ENCODE measurements at places on chromosomes 7 and 10. TPM values are rescaled to one million over a fixed set of nuclear protein-coding genes. Genes with fewer than 3 reads are reported as not detected.

The THAP5 gene
- 23.0 TPM for total RNA-seq

The GLI3 gene
- 29.3 TPM for total RNA-seq

The GIMAP8 gene
- not detected for total RNA-seq

The DOCK1 gene
- 82.8 TPM for total RNA-seq

The ENKUR gene
- not detected for total RNA-seq

The SUN3 gene
- not detected for total RNA-seq

The COL26A1 gene
- not detected for total RNA-seq

The IGF2BP3 gene
- total RNA-seq = 7.6 TPM

The VSTM4 gene
- total RNA-seq = 71.4 TPM

The ADAP1 gene
- 0.16 TPM for total RNA-seq

The FAM13C gene
- 1.6 TPM for total RNA-seq

The LBX1 gene
- total RNA-seq = not detected

The MMD2 gene
- not detected for total RNA-seq

The SLC26A4 gene
- 0.24 TPM for total RNA-seq

The BCAP29 gene
- 116 TPM for total RNA-seq

The RBP3 gene
- not detected for total RNA-seq

The RAMP3 gene
- total RNA-seq = 0.24 TPM

The SVIL gene
- total RNA-seq = 47.0 TPM

All from hair follicle dermal papilla cell (primary cell).